ENCODE measurements at places on chromosomes 2 and 18. TPM values are rescaled to one million over a fixed set of nuclear protein-coding genes. Genes with fewer than 3 reads are reported as not detected.

The RUFY4 gene
- not detected for total RNA-seq

The SERPINB10 gene
- total RNA-seq: not detected

The CAPN14 gene
- under 0.01 TPM for total RNA-seq

The LOXL3 gene
- 57.5 TPM for total RNA-seq

The ST6GAL2 gene
- total RNA-seq: under 0.01 TPM

The NT5DC4 gene
- not detected for total RNA-seq

The ENOSF1 gene
- total RNA-seq: 26.6 TPM

The GNLY gene
- total RNA-seq: not detected

The TUBB8B gene
- not detected for total RNA-seq

The PLA2R1 gene
- total RNA-seq: 10.0 TPM

The DGKD gene
- total RNA-seq: 12.1 TPM

The EPB41L3 gene
- total RNA-seq: 10.1 TPM

The UGT1A8 gene
- 0.71 TPM for total RNA-seq

The REG3A gene
- total RNA-seq: not detected

The TUBA3E gene
- not detected for total RNA-seq

The RPRM gene
- not detected for total RNA-seq

The SNTG2 gene
- not detected for total RNA-seq

The ITGA4 gene
- 18.3 TPM for total RNA-seq

The IL37 gene
- total RNA-seq: not detected

The HNMT gene
- total RNA-seq: 84.5 TPM

The CDK15 gene
- 6.6 TPM for total RNA-seq

The WDPCP gene
- 11.8 TPM for total RNA-seq

The CNPPD1 gene
- total RNA-seq: 20.1 TPM

The VWA3B gene
- 0.09 TPM for total RNA-seq

The REG1B gene
- total RNA-seq: not detected

The LRRC30 gene
- not detected for total RNA-seq

The SCTR gene
- total RNA-seq: not detected

The SERPINB11 gene
- total RNA-seq: not detected

The APOB gene
- total RNA-seq: under 0.01 TPM

The PARD3B gene
- 19.1 TPM for total RNA-seq

The GALR1 gene
- total RNA-seq: not detected

The CNGA3 gene
- total RNA-seq: not detected

The TFPI gene
- total RNA-seq: 292 TPM

The SKA1 gene
- 6.6 TPM for total RNA-seq

The ACADL gene
- total RNA-seq: 0.37 TPM

The NYAP2 gene
- not detected for total RNA-seq

The CMPK2 gene
- 0.43 TPM for total RNA-seq

Data from smooth muscle cell of bladder (primary cell).